ENCODE measurements at places on chromosomes 16 and 17. TPM values are rescaled to one million over a fixed set of nuclear protein-coding genes. Genes with fewer than 3 reads are reported as not detected.

Gene DNAAF8
- total RNA-seq = 0.85 TPM

Gene KRT23
- total RNA-seq = not detected

Gene OR1E2
- total RNA-seq = not detected

Gene PPP1R1B
- total RNA-seq = 5.3 TPM

Gene WWP2
- total RNA-seq = 19.4 TPM

Gene EFCAB13
- 5.7 TPM for total RNA-seq

Gene KCNJ18
- not detected for total RNA-seq

Gene MT1A
- total RNA-seq = 19.0 TPM

Gene C17orf78
- not detected for total RNA-seq

Gene SSTR5
- total RNA-seq = 1.3 TPM

Gene KRT35
- not detected for total RNA-seq

Gene AARSD1
- 34.5 TPM for total RNA-seq

Gene MPV17L
- total RNA-seq = 8.3 TPM

Gene ABCC11
- total RNA-seq = not detected

Gene MRC2
- total RNA-seq = 60.6 TPM

Gene CPNE7
- total RNA-seq = not detected

Gene TEX19
- total RNA-seq = not detected

Gene WWOX
- 7.6 TPM for total RNA-seq

Gene GALR2
- not detected for total RNA-seq

Gene SLC26A11
- total RNA-seq = 6.6 TPM

Gene MLX
- 55.3 TPM for total RNA-seq

Gene NLRC5
- total RNA-seq = 14.2 TPM

Gene GPATCH8
- 20.8 TPM for total RNA-seq

Gene CTDNEP1
- 118 TPM for total RNA-seq

Gene GAST
- not detected for total RNA-seq

Gene KNOP1
- 8.5 TPM for total RNA-seq

Gene AOC3
- 56.6 TPM for total RNA-seq

Gene FBXO39
- 0.12 TPM for total RNA-seq

Gene CDH1
- total RNA-seq = 0.16 TPM

Gene HSD11B2
- 1.6 TPM for total RNA-seq

Gene KRTAP9-8
- total RNA-seq = not detected

Gene CNTNAP4
- total RNA-seq = 0.21 TPM

Gene CCL5
- 8.6 TPM for total RNA-seq

Gene CBFA2T3
- 6.6 TPM for total RNA-seq

Gene PIPOX
- total RNA-seq = 0.91 TPM

Gene ZNF48
- 5.4 TPM for total RNA-seq

Gene ETV4
- total RNA-seq = 0.91 TPM

Gene TEKT5
- not detected for total RNA-seq

Gene ACE
- 4.3 TPM for total RNA-seq

Gene PRCD
- total RNA-seq = 5.5 TPM

Gene SLC13A2
- total RNA-seq = not detected

Gene USB1
- total RNA-seq = 32.3 TPM

Gene TP53TG3
- 0.53 TPM for total RNA-seq

Gene ANKFN1
- 0.21 TPM for total RNA-seq

Gene FAM171A2
- 2.4 TPM for total RNA-seq

Gene COPZ2
- total RNA-seq = 50.5 TPM

Gene MAP2K3
- 38.9 TPM for total RNA-seq

Gene NUDT16L1
- total RNA-seq = 41.0 TPM

Gene ZNF778
- total RNA-seq = 7.5 TPM

Gene CD300E
- total RNA-seq = 0.65 TPM

Gene MSLN
- 12.6 TPM for total RNA-seq

Gene FBXL19
- total RNA-seq = 6.4 TPM

Gene C16orf92
- total RNA-seq = not detected

Gene LLGL2
- total RNA-seq = 6.8 TPM

Gene GAS2L2
- 1.1 TPM for total RNA-seq

Gene MT4
- not detected for total RNA-seq

All from left cardiac atrium (tissue), 4 donors.